EH (cell line): ENCODE measurements at places on chromosomes 6 and 20.

- DNase-seq, result peak; percentile 74
These were observed 61.3 kb downstream of the ZDHHC14 start for GRCh38 chr6:157442291-157442690.

DNA sequence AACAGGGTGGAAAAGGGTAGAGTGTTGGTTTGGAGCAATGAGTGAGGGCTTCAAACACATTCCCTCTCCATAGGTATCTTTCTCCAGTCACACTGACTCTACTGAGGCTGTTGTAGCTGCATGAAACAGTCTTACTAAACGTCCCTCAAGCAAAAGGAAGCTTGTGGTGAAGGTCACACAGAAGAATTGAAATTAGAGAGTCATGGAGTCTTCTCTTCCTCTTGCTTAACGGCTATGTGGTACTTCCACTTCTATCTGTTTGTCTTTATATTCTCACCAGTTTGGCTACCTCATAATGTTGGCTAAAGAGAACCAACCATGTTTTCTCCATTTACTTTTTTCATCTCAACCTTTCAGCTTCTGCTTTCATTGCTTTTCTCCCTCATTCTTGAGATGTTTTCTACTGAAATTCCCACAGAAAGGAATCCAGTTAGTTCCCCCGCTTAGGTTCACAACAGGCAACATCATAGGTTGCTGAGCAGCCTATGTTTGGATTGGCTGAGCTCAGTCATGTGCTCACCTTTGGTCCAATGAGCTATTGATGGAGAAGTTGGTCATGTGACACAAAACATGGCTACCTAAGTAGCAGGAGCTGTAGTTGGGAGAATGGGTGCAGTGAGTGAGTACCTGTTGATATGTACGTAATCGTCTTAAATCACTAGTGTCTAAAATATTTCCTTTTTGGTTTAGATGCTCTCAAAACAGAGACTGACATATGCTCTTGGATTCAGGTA is 99.8 kb downstream of the SNAP25 start:
- DNase-seq, result no peak

GRCh38 chr20:63235399-63235983 is at the start of gene BIRC7:
BIRC7 (plus strand) TSS chr20:63235905; CDS start chr20:63236097, 192 bp downstream.
- DNase-seq, result no peak

DNA sequence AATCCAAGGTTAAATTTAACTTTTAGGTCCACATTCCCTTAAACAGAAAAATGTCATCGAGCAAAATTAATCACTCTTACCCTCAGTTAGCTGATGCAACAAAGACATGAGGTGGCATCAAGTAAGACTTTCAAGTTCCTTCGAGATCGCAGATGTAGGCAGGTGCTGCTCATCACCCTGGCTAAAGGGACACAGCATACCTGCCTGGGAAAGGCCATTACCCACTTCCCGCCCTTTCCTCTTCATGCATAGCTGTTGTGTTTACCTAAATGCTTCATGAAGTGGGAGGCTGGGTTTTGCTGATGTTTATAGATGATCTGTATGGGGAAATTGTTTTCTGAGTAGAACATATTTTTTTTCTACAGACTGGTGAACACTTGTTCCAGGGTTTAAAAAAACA is 67.7 kb downstream of the GFRA4 start:
- no peak for DNase-seq

GRCh38 chr20:10319855-10320254 is 101.2 kb downstream of the SNAP25 start:
- DNase-seq, result no peak

DNA sequence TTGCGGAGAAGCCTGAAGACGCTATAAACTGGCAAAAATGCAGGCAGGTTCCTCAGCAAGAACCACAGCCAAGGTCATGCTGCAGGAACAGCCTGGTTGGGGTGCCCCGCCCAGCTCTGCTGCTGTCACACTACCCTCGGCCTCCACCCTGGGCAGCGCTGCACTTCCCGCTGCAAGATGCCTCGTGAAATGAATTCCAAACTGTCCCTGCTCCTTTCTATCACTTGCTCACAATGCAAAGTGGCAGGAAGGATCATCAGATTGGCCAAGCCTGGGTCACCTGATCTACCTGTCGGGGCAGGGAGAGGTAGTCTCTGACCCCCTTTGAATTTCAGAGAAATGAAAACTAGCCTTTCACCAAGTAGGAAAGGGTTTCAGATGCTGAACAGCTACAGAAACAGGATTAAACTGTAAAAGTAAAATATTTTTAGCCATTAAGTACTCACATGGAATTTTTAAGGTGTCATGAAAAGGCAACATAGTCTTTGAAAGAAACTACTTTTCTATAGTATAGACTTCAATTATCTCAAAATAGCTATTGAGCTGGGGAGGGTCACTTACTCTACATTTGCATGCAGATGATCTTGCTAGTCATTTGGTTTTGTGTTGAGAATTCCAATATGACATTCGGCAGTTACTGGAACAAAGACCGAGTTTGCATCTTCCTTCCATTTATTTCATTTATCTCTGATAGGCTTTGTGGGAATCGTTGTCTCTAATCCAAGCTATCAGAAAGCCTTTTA is 236.4 kb upstream of the ASCC3 start:
- peak; percentile 55 for DNase-seq

- no peak for DNase-seq
These were observed 149.5 kb upstream of the BMP5 start for GRCh38 chr6:56024931-56025330.

DNA sequence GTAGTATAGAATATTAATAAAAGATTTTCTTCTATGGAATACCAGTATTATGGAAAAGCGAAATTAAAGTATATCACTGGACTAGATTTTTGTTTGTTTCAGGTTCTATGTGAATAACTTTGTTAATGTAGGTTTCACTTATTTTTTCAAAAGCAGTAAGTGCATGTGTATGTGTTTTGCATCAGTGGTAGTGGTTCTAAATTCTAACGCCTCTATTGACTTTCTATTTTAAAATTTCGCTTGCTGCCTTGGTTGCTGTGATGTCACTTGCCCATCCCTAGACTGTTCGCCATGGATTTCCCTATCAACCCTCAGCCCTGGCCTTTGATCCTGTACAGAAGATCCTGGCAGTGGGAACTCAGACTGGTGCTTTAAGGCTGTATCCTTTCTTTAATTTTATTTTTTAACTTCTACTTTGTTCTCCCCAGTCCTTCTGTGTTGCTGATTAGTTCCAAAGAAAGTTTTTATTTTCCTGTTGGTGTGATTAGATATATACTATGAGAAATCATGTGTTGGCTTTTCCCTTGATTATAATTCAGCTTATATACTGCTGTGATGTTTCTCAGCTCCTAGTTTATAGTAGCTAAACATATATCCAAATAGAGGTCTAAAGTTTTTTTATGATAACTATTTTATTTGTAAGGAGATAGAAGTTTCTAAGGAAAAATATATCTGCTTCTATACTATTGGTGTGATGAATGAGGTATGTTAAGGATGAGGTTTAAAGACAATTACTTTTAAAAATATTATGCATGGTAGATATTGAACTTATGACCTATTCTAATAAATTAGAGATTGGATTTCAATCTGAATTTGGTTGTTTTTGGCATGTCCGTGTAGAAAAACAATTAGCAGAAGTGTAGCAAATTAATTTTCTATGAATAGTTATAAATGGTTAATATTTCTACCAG is 1.7 kb downstream of the STXBP5 start:
- peak; percentile 46 for DNase-seq

DNA sequence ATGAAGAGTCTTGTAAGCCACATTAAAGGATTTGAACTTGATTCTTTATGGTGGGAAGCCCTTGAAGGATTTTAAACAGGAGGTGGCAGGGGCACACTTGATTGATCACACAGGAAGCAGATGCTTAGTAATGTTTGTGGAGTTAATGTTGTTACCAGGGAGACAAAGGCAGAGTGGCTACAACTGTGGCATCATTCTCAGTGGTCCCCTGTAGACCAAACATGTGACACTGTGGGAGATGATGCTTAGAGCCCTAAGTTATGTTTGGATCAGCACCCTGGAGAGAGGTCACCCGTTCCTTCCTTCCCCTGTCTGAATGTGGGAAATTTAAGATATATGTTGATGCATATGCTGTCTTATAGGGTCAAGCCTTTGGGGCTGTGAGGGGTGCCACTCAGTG is 53.2 kb downstream of the EIF2S2 start:
- peak; percentile 32 for DNase-seq

- no peak for DNase-seq
These were observed 16.9 kb downstream of the RREB1 start for GRCh38 chr6:7124636-7125035.

DNA sequence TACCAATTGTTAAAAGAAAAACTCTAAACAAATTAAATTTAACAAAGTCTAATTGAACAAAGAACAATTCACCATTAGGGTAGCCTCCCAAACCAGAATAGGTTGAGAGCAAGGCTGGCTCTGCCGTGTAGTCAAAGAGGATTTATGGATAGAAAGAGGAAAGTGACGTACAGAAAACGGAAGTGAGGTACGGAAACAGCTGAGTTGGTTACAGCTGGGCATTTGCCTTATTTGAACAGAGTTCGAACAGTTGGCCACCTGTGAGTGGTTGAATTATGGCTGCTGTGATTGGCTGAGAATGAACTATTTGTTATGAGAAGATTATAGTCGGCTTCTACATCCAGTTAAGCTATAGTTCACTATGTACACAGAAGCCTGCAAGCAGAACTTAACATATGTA is 18.5 kb upstream of the ISM1 start:
- no peak for DNase-seq

- DNase-seq, result peak; percentile 41
These were observed 106.7 kb downstream of the UNC5CL start for GRCh38 chr6:40932366-40932765.

DNA sequence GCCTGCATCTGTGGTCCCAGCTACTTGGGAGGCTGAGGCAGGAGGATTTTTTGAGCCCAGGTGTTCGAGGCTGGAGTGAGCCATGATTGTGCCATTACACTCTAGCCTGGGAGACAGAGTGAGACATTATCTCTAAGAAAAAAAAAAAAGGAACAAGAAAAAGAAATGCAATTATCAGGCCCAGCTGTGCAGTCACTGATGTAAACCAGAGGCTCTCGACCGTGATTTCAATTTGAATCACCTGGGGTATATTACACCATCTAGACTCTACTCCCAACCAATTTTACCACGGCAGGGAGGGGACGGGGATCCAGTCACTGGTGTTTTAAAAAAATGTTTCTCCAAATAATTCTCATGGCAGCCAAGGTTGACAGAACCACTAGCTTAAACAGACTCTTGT is 48.8 kb upstream of the NKX2-2 start:
- no peak for DNase-seq

GRCh38 chr6:5962794-5963193 is 43.9 kb downstream of the NRN1 start:
- no peak for DNase-seq

GRCh38 chr6:73774311-73774774 is 78.3 kb downstream of the CD109 start:
- DNase-seq, result peak; percentile 100

- no peak for DNase-seq
These were observed 199.0 kb downstream of the SAMD5 start for GRCh38 chr6:147707524-147707923.

DNA sequence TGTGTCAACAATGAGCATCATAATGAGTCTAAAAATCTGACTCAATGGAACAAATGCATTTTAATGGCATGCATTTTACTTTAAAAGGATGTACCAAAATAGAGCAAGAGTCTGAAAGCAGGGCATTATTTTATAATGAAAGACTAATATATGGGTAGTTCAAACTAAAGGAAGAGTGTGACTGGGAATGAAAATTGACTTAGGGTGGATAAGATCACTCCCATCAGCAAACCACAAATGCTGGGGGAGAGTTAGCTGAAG is 114.7 kb downstream of the SOX4 start:
- no peak for DNase-seq

DNA sequence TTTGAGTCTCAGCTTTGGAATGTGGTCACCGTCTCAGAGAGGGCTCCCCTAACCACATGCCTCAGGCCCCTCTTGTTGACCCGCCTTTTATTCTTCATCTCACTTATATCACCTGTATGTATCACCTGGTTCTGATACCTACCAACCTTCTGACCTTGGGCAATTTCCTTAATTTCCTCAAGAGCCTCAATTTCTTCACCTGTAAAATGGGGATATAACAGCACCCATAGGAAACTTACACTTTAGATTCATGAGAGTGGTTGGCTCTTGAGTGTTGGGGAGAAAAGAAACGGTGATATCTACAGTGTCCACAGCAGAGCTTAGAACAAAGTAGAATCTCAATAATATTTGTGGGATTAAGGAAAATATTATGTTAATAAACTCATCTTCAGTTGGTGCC is 4.0 kb upstream of the DDX27 start:
- DNase-seq, result no peak

DNA sequence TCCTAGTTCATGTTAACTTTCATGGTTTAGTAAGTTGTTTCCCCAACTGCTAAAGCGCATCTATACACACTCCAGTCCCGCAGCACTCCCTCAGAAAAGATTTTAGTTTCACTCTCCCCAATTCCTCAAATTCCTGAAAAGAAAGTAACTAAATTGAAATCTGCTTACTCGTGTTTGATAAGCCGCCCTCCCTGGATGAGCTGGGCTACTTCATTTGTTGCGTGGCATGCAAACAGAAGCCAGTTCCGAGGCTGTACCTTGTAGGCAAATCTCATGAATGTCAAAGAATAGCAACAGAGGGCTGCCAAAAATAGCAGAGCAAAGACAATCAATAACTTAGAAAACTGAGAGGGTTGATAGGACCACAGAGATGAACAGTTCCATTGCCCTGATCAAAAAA is 16.9 kb downstream of the MPC1 start:
- DNase-seq, result peak; percentile 35

GRCh38 chr6:139753198-139753861 is 378.9 kb upstream of the CITED2 start:
- DNase-seq, result peak; percentile 94

- no peak for DNase-seq
These were observed 35.0 kb downstream of the AKIRIN2 start for GRCh38 chr6:87667032-87667431.

DNA sequence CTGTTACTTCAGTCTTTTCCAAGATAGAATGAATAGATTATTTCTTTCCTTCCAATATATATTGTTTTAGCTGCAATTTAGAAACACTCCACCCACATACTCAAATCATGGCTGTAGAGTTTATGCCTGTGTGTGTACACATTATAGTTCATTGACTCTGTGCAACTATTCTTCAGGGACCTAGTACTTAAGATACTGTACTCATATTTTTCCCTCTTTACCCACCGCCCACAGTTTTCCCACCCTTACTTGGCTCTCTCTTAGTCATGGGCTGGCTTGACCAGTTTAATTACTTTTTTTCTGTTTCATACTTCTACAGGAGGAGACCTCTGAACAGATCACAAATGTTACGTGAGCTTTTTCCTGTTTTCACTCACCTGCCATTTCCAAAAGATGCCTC is 30.4 kb downstream of the C6orf89 start:
- DNase-seq, result peak; percentile 22

GRCh38 chr6:7000825-7001777 is 106.7 kb upstream of the RREB1 start:
- peak; percentile 6 for DNase-seq

DNA sequence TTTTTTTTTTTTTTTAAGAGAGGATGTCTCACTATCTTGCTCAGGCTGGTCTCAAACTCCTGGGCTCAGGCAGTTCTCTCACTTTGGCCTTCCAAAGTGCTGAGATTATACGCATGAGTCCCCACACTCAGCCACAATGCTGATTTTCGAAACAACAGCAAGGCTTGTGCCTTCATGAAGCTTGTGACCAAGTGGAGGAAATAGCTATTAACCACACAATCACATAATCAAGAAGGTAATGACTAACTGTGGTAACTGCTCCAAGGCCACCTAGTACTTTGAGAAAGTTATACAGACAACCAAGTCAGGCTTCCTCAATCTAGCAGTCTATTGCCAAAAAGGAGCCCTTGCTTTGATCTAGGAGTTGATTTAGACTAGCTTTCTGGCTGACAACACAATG is 46.3 kb downstream of the SOD2 start:
- DNase-seq, result peak; percentile 29
